ENCODE measurements at places on chromosomes 6 and 20. TPM values are rescaled to one million over a fixed set of nuclear protein-coding genes. Genes with fewer than 3 reads are reported as not detected.

GMEB2 gene
- 26.4 TPM for total RNA-seq

DNA sequence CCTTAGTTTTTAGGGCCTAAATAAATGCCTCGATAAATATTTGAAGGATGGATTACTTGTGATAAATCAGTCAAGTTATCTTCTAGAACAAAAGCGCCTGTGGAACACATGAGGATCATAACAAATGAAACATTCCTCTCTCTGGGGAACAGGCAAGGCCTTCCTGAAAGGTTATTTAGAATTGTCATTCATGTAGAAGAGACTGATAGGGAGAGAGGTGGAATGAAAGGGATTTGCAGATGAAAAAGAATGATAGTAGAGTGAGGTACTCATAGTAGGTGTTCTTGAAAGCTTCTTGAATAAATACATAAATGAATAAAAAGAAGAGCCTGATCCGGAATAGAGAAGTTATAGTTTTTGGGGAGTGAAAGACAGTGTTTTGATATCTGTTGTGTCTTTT, 30.5 kb downstream of the TSPYL4 start:
- DNase-seq = no peak
- no peak overlapping the region for H3K4me3 ChIP-seq
- H3K27me3 ChIP-seq = no peaks in the 10 kb centered on the region
- H3K27ac ChIP-seq = no peak overlapping the region

TCP11 gene
- total RNA-seq = not detected

TP53TG5 gene
- total RNA-seq = 0.36 TPM

ISM1 gene
- total RNA-seq = 3.7 TPM

EYA2 gene
- total RNA-seq = not detected

DNA sequence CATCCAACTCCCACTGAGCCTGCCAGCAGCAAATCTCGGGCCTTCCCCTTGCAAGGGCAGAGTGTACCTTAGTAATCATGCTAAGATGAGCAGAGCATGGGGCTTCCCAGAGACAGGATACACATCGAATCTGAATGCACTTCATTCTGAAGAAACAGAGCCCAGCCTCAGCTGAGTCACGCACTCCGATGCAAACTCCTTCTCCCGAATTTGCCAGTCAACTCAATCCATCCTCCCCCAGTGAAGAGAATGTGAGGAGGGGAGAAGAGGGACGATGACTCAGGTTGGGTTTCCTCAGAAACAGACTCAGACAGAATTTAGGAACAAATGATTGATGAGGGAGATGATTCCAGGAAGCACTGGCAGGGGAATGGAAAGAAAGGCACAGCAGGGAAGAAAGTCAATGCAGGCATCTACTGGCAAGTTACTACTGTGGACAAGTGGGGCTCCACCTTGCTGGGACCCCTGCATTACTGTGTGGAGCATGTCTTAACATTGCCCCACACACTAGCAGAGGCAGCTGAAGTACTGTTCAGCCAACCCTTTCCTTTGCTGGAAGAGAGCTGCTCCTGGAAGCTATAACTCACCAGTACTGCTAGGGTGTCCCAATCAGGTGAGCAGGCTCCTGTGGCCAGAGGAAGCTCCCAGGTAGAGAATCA, 251.6 kb downstream of the ADGB start:
- H3K27ac ChIP-seq = no peak overlapping the region
- no peaks in the 10 kb centered on the region for H3K27me3 ChIP-seq
- H3K4me3 ChIP-seq = no peak overlapping the region
- DNase-seq = no peak
- no peaks in the 10 kb centered on the region for H3K4me1 ChIP-seq
- H3K36me3 ChIP-seq = no peaks in the 10 kb centered on the region

GRCh38 chr6:57432157-57432556, 114.7 kb downstream of the PRIM2 start:
- H3K36me3 ChIP-seq = no peaks in the 10 kb centered on the region
- no peak for DNase-seq
- no peaks in the 10 kb centered on the region for H3K27me3 ChIP-seq
- H3K4me3 ChIP-seq = no peak overlapping the region

GRCh38 chr20:4469910-4470309, 251.8 kb upstream of the PRND start:
- H3K4me1 ChIP-seq = no peaks in the 10 kb centered on the region
- H3K36me3 ChIP-seq = no peaks in the 10 kb centered on the region
- DNase-seq = no peak

DNA sequence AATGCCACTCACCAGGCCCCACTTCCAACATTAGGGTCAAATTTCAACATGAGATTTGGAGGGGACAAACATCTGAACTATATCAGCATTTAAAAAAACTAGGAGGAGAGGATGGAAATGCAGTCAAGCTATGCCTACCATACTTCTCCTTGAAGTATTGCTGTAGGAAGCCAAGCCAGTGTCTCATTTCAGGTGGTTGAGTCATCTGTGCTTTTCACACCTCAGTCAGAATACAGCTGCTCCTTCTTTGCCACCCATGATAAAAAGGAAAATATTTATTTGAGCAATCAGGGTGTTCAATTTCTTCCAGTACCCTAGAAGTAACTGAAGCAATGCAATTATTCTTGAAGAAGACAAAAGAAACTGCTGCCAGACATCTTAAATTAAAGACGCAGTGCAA, 47.0 kb upstream of the EEF1E1 start:
- H3K27ac ChIP-seq = no peak overlapping the region
- no peak overlapping the region for H3K4me3 ChIP-seq
- no peaks in the 10 kb centered on the region for H3K4me1 ChIP-seq
- DNase-seq = no peak
- H3K27me3 ChIP-seq = no peaks in the 10 kb centered on the region
- H3K36me3 ChIP-seq = no peaks in the 10 kb centered on the region

DNA sequence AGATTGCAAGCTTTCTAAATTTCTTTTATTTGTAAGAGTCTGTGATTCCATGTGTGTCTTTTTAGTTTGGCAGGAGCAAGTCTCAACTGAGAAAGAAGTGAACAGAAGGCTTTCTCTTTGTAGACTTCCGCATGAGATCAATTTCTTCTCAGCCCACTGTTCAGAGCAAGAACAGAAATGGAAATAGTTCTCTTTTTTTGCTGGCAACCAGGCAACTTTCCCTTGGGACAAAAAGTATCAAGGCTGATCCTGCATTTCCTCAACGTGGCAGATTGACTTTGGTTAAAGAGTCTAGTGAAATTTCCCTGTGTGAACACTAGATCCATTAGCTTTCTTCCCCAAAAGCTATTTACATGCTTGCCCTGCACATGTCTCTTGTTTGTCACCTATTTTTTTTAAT, 46.8 kb upstream of the JAG1 start:
- H3K4me1 ChIP-seq = no peaks in the 10 kb centered on the region
- no peak for DNase-seq
- H3K36me3 ChIP-seq = no peaks in the 10 kb centered on the region
- H3K27ac ChIP-seq = no peak overlapping the region
- no peak overlapping the region for H3K4me3 ChIP-seq
- no peaks in the 10 kb centered on the region for H3K27me3 ChIP-seq
